Activated naive CD4-positive, alpha-beta T cell treated with anti-CD3 and anti-CD28 coated beads for 36 hours (primary cell): ENCODE measurements at places on chromosomes 11 and 22.

GRCh38 chr11:106398502-106399075, 321.1 kb downstream of the AASDHPPT start:
- DNase-seq = no peak

GRCh38 chr22:23691748-23692423, 1.1 kb downstream of the RGL4 start:
- DNase-seq = no peak

DNA sequence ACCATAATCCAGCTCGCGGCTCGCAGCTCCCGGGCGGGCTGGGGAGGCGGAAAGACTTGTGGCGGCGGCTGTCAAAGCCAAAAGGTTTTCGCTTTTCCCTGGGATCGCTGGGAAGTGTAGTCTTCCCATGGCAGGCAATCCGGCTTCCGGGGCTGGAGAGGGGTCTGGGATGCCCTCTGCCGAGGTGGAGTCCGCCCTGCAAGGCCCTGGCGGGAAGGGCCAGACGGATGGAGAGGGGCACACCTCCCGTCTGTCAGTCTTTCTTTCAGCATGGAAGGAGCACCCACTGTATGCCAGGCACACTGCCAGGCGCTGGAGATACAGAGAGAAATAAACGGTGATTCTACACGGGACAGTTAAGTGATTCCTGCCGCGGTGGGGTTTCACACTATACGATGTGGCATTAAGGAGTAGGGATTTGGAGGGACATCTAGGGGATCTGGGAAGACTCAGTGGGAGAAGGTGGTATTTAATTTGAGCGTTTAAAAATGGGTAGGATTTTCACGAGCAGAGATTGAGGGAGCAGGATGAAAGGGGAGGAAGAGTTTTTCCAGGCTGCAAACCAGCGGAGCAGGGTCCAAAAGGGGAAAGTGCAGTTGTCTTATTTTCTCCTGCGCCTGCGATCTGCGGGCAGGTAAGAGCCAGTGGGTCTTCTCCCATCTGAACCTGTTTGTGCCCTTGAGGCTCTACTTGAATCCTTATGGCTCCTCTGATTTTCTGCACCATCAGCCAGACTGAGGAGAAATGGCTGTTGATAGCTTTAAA, at the start of gene BACE1:
TSS of gene BACE1 (minus strand) at position 60 of the 765 bp plus-strand sequence. CDS start 461 bp downstream, outside the sequence.
- DNase-seq = peak; percentile 47

GRCh38 chr22:26023104-26023775, 146.0 kb upstream of the SEZ6L start:
- DNase-seq = no peak

DNA sequence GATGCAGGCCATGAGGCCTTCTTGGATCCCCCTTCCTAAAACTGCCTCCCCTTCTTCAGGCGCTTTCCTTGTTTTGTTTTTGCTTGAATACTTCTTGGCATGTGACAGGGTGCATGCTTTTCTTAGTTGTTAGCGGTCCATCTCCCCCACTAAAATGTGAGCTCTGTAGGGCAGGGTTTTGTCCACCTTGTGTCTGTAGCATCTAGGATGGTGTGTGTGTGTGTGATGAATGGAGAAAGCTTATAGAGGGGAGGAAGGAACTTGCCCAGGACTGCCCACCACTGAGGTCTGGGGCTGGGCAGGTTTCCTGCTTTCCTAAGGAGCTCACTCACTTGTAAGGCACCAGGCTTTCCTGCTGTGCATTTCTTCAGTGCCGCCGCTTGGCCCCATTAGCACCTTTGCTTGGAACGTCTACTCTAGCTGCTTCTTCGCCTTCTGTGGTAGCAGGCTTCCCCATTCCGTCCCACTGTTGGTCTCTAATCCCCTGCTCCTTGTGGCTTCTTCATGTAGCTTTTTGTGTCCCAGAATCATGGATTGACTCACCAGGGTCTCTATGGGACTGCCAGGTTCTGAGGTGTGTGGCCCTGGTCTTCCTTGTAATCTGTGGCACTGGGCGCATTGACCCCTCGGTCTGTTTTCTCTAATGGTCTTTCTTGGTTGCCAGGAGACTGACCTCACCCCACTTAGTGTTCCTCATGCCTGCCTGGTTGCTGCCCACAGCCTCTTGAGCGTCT, 3.3 kb downstream of the DGCR8 start:
- DNase-seq = no peak

DNA sequence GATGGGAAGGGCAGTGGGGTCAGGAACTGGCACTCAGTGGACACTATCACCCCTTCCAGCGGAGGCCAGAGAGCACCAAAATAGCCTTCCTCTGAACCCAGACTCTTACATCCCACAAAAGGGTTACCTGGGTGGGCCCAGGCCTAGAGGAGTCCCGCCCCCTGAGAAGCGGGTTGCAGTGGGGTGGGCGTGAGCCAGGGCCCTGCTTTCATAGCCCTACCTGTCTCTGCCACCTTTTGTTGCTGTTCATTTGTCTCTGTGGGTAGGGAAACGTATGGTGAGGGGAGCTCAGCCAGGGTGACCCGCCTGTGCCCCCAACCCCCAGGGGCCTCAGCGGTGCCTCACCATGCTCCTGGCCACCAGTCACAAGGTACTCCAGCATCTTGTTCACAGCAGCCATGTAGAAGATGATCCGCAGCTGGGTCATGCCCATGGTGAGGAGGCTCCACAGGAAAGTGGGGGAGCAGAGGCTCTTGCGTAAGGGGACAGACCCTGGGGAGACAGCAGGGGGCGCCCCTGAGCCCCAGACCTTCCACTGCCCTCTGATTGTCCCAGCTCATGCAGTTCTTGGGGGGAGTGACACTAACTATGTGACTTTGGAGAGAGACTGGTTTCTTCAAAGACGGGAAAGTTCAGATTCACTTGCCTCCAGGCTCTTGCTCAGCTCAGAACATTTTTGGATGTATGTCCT, 24.0 kb downstream of the SLC43A1 start:
- DNase-seq = peak; percentile 71

DNA sequence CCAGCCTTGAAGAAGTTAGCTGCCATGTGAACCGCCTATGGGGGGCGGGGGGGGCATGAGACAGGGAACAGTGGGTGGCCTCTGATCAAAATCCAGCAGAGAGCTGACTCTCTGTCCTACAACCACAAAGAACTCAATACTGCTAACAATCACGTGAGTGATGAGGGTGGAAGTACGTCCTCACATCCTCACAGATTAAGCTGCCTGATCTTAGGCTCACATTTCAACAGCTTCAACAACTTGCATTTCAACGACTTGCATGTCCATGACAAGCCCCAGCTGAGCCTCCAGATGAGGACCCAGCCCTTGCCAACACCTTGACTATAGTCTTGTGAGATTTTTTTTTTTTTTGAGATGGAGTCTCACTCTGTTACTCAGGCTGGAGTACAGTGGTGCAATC, 51.6 kb downstream of the CLMP start:
- no peak for DNase-seq

DNA sequence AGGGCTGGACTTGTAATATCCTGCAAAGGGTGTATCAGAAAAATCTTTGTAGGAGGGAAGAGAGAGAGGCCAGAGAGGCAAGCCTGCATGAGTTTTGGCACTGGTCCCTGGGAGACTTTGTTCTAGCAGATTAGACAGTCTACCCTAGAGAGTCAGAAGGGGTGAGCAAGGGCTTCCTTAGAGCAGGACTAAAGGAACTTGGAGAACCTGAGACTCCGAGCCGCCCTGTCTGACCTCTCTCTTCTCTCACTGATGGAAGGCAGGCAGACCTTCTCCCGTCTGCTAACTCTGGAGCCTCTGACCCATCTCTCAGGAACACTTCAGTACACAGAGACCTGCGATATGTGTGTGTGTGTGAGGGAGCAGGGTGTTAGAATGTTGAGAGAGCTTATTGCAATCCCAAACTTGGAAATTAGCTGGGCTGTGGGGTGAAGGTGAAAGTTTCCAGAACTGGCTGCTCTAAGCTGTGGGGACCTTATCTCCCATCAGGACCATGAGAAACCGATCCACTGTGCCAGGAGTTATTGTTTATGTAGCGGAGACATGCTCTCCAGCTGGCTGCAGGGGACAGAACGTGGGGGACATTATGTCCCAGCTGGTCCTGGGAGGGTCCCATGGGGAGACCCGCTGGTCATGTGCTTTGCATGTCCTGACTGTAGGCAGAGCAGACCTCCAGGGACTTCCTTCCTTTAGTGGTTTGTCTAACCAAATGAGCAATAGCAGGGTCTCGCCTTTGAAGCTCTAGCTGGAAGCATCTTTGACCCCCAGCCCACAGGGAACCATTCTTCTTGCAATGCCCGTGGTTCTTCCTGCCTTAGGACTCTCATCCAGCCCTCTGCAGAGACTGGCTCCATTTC, 51.1 kb downstream of the TIMP3 start:
- DNase-seq = no peak

GRCh38 chr11:125304136-125304535, 139.6 kb downstream of the PKNOX2 start:
- DNase-seq = no peak

DNA sequence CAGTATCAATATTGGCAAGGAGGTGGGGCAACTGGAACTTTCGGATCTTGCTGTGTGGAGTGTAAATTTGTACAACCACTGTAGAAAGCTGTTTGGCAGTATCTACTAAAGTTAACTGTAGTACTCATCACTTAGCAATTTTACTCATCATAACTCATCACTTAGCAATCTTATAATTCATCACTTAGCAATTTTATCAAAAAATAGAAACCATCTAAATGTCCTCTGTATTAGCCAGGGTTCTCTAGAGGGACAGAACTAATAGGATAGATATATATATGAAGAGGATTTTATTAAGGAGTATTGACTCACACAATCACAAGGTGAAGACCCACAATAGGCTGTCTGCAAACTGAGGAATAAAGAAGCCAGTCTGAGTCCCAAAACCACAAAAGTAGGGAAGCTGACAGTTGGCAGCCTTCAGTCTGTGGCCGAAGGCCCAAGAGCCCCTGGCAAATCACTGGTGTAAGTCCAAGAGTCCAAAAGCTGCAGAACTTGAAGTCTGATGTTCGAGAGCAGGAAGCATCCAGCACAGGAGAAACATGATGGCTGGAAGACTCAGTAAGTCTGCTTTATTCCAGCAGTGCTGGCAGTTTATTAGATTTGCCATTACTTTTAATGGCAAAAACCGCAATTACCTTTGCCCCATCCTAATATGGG, 92.9 kb upstream of the USP47 start:
- DNase-seq = no peak

- DNase-seq = no peak
These were observed 115.0 kb downstream of the TMPRSS5 start for GRCh38 chr11:113591117-113591516.
